Stimulated activated CD8-positive, alpha-beta memory T cell treated with anti-CD3 and anti-CD28 coated beads, Interleukin-15, amount 100 ng/mL, for 4 hours (primary cell): ENCODE measurements at places on chromosomes 5 and 9.

DNA sequence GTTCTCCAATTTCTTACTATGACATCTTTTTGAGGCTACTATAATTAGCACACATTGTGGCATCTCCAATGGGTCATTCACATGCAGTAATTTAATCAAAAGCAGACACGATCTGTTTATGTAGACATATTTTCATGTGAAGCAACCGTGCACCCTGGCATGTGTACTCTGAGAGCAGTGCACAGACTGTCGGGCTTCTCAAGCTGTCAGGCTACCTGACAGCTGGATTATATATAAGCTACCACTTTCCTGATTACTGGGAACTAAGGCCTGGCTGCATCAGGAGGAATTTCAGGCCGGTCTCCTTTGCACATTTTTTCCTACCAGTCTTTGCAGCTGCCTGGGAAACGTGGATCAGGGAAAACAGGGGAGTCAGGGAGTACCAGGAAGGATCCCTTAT, 197.5 kb downstream of the MAPKAP1 start:
- DNase-seq: no peak

DNA sequence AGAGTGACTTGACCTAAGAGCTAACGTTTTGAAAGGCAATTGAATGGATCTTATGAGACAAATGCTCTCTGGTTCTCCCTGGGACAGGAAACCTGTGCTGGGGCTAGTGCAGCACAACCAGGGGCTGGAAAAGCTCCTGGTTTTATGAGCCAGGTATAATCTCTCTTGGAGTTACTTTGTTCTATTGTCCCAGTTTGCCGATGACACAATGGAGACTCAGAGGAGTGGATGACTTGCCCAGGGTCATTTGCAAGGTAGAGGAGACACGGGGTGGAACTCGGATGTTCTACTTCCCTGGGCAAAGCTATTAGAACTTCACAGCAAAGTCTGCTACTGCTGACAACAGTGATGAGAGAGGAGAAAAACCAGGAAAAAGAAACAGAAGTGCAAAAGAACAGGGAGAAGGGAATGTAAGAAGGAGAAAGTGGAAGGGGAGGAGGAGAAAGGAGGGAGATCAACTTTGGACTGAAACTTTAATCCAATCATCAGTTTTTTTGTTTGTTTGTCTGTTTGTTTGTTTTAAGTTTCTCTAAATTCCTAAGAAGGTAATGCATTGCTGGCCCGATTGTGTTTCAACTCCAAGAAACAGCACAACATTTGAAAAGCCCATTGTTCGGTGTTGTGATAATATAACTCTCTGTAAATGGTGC, 7.4 kb upstream of the GSN start:
- no peak for DNase-seq

GRCh38 chr9:124749284-124749683, 21.8 kb downstream of the NR6A1 start:
- no peak for DNase-seq

DNA sequence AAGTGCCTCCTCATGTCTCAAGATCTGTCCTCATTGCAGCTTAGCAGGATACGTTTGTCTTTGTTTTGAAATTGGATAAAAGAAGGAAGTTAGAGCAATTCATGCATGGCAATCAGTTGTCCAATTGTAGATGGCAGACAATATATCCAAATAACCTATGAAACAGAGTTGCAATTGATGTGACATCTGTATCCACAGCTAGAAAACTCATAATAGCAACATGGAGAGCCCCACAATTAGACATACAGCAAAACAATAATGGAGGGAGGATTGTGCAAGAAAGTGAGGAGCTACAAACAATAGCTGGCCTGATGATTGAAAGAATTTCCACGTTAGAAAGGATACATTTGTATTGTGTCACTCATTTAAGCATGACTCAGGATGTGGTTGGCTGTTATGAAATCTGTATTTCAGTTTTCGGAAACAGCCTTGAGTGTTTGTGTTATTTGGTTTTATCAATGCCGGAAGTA, 132.0 kb downstream of the FAM174A start:
- no peak for DNase-seq

GRCh38 chr9:134618163-134618832, 23.3 kb upstream of the COL5A1 start:
- DNase-seq: no peak

- peak; percentile 7 for DNase-seq
Observed at GRCh38 chr9:32551276-32552051, 663 bp upstream of the SMIM27 start.

DNA sequence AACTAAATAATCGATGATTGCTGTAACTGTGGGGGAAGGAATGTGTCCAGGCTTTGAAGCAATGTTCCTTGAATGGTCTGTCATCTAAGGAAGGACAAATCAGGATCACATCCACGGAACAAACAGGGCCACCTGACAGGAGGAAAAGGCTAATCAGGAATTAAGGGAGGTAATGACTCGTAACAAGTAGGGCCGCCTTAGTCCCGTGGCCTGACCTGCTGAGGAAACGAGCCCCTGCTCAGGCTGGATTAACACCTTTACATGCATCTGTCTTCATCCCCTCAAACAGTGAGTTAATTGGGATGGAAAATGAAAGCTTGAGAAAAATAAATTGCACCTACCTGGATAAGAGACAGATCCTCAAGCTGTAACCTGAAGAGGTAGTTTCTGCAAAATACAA, 227.8 kb downstream of the SEMA5A start:
- DNase-seq: no peak

DNA sequence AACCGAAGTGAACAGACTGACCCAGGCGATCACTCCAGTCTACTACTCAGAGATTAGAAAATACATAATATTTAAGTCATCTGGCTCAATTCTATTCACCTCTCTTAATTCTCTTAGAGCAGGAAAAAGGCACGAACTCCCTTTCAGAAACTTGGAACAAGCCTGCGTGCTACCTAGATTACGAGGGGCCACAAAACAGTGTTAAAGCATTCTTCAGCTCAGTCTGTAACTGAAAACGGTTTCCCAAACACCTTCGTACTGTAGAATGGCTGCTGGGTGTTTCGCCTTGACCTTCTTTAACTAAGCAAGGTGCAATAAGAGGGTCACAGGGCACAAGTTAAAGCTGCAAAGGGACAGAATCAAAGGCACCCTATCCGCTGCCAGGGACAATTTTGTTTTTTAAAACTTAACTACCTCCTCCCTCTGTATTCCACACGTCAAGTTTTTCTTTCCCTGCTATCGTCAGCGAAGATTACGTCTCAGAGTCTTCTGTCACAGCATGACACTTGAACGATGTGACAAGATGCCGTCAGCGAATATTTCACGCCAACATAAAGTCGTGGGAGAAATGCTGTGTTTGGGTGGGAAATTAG, 687 bp downstream of the LYSMD3 start:
- DNase-seq: peak; percentile 0

GRCh38 chr9:135956802-135957174, 4.4 kb downstream of the UBAC1 start:
- no peak for DNase-seq

GRCh38 chr9:72473474-72474261, 47.7 kb upstream of the TMC1 start:
- no peak for DNase-seq

GRCh38 chr5:141734501-141735229, 52.6 kb upstream of the ARAP3 start:
- no peak for DNase-seq

DNA sequence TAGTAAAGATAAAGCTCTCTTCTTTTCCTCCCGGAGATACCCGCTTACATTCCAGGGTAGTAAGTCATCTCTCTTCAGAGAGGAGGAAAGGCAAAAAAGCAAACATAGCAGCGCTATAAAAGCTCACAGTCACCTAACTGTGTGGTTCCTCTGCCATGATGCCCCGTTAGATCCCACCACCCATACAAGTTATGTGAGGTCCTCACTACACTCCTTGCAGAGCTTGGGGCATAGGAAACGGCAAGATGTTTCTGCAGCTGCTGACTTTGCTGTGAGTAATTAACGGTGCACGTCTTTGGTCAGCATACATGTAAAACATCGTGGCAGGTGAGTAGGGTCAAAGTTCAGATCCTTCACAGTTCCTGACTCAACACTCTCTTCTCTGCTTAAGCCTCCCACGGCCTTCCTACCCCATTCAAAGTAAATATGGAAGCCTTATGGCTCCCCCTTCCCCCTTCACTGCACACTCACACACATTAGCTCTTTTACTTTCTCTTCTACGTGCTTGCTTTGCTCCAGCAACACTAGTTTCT, 218.9 kb downstream of the DIRAS2 start:
- no peak for DNase-seq

DNA sequence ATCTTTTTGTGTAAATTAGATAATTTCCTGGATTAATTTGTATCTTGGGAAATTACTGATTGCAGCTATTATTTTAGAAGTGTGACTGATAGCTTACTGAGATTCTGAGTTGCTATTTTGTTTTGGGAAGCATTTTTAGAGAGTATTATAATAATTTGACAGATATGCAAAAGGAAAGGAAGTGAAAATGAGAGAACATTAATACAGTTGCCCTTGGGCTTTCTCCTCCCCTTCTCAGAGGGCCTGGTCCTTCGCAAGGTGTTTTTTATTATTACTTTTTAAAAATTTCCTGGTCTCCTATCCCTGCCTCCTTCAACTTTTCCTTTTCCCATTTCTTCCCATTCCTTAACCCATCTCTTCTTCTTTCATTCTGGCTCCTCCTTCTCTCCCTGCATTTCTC, 32.6 kb downstream of the UBAP1 start:
- no peak for DNase-seq

GRCh38 chr5:54159893-54160195, 150.5 kb downstream of the ARL15 start:
- DNase-seq: no peak

DNA sequence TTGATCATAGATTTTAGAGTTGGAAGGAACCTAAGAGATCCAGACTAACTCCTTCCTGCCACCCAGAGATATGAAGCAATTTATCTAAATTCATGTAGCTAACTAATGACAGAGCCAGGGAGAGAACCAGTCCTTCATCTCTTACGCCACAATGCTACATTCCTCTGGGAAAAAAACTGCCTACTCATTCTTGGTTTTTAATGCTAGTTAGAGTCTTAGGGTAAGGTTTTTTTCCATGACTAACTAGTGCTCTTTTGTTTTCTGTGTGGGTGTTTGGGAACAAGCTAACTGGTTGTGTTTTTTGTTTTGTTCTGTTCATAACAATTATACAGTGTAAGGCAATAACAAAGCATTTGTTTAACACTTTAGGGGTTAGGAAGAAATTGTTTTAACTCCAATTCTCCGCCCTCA, 52.4 kb downstream of the SLC44A1 start:
- DNase-seq: no peak

DNA sequence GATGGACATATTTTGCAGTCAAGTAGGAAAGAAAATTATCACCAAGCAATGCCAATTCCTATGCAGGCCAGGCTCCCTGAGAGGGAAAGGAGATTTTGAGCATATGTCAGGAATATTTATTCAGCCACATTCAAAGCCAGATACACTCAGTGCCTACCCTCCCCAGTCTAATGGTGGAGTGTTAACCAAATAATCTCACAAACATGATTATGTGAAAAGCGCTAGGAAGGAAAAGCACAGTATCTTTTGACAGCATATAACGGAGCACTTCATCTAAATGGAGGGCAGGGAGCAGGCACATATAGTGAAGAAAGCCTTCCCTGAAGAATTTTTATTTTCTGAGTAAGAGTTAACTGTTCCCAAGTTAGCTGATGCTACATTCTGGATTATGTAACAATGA, 80.3 kb upstream of the SLC30A5 start:
- DNase-seq: no peak

DNA sequence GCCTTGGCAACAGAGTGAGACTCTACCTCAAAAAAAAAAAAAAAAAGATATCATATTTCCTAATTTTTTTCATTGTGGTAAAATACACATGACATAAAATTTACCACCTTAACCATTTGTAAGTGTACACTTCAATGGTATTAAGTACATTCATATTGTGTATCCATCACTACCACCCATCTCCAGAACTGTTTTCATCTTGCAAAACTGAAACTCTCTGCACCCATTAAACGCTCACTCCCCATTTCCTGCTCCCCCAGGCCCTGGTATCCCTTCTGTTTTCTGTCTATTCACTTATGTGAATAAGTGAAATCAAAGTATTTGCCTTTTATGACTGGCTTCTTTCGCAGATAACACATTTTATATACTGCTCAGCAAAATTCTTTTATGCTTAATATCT, 12.8 kb downstream of the LRRC8A start:
- no peak for DNase-seq

DNA sequence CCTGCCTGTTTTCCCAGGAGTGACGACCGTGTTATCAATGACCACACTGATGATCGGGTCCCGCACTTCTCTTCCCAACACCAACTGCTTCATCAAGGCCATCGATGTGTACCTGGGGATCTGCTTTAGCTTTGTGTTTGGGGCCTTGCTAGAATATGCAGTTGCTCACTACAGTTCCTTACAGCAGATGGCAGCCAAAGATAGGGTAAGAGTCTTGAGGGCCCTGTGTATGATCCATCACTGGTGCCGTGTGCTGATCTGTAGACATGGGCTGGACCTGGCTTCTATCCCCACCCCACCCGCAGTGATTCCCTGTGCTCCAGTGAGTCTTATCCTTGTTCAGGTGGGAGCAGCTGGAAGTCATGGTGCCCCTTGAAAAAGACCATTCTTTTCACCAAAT, 26.0 kb downstream of the GABRP start:
- DNase-seq: no peak

- no peak for DNase-seq
Observed at GRCh38 chr5:644971-645370, 32.8 kb downstream of the CEP72 start.

DNA sequence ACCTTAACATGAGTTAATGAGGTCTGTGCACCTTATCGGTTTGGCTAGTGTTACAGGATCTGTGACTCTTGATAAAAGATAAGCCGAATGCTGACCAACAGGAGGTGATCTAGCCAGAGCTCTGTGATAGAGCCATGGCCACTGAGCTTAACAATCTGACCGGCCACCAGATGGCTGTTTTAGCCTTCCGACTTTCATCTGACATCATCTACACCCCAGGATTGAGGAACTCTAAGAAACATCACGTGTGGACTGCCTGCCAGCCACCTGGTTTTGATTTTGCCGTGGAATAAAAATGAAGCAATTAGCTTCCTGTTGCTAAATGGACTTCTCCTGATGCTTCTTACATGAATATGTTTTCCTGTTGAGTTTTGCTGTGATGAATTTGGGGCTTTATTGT, 281.3 kb downstream of the CEMIP2 start:
- no peak for DNase-seq

DNA sequence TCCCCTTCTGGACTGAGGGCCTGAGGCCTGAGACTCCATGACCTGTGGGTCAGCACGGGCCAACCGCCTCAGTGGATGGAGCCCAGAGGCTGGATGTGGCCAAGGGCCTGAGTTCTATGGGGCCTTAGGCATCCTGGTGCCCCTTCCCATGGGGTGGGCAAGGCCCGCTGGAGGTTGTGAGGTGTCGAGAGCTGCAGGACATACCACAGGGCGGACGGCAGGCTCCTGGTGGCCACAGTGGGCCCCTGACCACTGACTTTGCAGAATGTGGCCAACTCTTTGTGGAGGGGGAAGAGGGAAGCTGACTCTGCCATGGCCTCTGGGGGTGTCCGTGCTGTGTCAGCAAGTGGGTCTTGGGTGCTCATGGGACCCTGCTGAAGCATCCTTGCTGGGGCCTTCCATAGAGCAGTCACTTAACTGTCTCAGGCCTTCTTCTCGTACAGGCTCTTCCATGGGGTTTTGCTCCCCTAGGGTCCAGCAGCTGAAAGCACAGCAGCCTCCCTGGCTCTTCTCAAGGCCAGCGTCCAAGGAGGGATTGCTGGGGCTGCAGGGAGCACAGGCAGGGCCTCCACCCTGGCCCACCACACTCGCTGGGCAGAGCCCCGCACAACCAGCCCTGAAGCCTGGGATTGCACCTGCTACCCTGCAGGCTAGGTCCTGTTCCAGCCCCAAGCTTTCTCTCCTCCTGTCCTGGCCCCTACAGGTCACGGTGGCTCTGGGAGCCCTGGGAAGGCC, 21.6 kb upstream of the SLC9A3 start:
- no peak for DNase-seq

GRCh38 chr5:78908173-78909061, 76.7 kb downstream of the ARSB start:
- DNase-seq: no peak
